ENCODE measurements at places on chromosomes 1 and 21.

GRCh38 chr1:196142111-196142640, 466.1 kb downstream of the KCNT2 start:
- DNase-seq, result no peak

- no peak for DNase-seq
These were observed 2.3 kb downstream of the PBXIP1 start for GRCh38 chr1:154953611-154954038.

DNA sequence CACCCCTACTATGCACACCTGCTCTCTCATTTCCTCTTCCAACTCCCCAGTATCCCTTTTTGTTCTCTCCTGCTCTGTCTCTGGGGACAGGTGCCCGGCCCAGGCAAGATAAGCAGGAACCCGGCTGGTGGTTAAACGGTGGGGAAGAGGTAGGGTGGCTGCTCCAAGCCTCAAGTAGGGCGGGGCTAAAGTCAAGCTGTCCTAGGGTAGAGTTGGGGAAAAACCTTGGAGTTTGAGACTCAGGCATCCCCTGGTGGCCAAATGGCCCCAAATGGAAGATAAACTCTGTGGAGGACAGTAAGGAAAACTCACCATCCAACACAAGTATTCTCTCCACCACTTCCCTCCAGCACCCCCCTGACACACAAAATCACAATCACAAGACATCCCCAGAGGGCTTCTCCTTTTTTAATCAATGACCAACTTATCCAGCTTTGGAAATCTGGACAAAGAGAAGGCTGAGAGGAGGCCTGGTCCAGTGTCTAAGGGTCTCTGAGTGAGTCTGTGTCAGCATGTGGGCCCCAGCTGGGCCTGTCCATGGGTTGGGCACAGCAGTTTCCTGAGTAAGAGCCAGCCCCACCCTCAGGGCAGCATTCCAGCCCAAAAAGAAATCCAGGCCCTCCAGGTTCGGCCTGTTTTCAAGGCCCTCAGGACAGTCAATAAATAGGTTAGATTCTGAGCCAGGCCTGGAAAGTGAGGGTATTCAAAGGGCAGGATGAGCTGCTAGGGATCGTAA, 9.8 kb downstream of the POMGNT1 start:
- DNase-seq, result no peak

- no peak for DNase-seq
These were observed 40.7 kb upstream of the TENT5C start for GRCh38 chr1:117565076-117565556.

DNA sequence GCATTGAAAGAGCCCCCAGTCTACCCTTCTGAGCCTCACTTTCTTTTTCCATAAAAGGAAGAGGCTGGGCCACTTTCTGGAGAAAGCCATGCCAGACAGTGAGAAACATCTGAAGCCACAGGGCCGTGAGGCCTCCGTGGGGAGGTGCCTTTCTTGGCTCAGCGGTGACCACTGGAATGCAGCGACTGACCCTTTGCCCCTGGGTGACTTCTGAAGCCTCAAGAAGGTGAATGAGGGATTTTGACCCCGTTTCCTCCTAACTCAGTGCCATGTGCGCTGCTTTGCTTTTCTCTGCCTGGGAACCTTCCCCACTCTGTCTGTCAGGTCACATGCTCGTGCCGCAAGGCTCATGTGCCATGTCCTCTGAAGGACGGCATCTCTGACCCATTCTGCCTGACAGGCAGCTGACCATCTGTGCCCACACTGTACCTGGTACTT, 44.7 kb upstream of the A3GALT2 start:
- DNase-seq, result peak; percentile 47

GRCh38 chr1:247487057-247487456, 29.2 kb upstream of the OR2B11 start:
- DNase-seq, result peak; percentile 75

DNA sequence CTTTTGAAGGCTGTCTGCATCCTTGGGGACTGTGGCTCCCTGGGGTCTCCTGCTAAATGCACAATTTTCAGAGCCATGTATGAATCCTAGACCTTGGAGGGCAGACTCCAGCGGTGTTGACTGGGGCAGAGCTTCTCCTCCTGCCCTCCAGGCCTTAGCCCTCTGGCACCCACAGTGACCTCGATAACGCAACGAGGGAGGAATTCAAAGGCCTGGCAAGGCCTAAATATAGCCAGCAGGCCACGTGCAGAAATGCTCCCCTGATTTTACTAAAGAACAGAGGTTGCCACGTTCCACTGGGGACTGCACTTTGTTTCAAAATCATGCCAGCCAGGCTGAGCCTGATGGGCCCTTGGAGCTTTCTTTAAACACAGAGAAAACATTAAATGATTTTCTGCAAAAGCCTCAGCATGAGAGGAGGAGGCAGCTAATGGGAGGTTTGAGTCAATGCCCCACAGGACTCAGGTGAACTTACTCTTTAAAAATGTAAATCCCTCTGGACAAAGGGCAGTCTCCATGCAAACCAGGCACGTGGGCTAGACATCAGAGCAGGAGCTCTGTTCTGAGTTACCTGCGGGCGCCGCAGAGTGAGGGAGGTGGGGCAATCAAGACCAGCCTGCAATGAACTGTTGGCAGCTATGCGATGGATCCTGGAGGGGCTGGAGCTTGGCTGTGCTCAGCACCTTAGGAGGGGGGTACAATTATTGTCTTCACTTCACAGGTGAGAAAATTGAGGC, 28.0 kb downstream of the GRIK3 start:
- DNase-seq, result no peak

DNA sequence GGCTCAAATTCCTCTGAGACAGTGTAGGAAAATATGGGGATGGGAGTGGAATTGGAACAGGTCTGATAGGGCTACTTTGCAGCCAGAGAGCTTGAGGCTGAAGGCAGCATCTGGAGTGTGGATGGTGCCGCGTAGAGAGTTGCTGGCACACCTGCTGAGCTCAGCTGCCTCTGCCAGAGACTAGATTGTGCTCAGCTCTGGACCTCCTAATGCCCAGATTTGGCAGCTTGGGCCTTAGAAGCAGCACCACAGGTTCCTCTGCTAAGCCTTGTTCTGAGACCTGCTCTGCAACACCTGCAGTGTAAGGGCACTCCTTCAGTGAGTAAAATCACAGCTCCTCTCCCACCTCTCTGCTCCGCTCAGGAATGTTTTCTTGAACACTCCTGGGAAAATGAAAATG, 23.3 kb downstream of the ACOT11 start:
- no peak for DNase-seq

- DNase-seq, result peak; percentile 74
These were observed 24.4 kb upstream of the TARBP1 start for GRCh38 chr1:234503193-234504050.

GRCh38 chr1:42732126-42732680, 7.8 kb downstream of the CLDN19 start:
- DNase-seq, result no peak

DNA sequence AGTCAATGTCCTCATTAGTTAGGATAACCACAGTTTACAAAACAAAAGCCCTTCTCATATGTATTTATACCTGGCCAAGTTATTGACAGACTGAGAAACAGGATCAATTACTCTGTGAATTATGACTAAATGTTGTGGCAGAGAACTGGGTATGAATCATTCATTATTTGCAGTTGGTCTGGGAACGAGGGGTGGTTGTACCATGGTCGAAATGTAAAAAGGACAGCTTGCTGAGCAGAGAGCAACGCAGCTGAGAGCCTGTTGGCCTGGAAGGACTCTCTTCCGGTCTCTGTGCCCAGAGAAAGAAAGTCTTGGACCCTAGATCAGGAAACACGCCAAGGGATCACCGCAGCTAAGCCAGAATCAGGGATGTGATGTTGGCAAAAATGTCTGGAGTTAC, 169.6 kb downstream of the DISC1 start:
- no peak for DNase-seq

DNA sequence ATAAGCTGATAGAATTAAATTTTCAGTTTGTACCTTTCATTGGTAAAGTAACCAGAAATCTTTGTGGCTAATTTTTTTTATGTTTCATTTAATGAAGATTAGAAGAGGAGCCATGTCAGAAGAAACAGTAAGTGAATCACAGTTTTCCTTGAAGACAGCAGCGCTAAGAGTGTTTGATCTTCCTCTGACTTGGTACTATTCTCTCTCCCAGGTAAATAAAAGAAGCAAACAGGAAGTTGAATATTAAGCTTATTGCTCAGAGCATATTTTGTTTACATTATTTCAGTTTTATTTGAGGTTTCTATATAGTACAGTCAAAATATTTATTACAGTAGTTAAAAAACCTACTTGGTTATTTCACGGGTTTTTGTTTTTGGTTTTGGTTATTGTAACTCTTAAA, 3.7 kb downstream of the MIGA1 start:
- DNase-seq, result no peak

DNA sequence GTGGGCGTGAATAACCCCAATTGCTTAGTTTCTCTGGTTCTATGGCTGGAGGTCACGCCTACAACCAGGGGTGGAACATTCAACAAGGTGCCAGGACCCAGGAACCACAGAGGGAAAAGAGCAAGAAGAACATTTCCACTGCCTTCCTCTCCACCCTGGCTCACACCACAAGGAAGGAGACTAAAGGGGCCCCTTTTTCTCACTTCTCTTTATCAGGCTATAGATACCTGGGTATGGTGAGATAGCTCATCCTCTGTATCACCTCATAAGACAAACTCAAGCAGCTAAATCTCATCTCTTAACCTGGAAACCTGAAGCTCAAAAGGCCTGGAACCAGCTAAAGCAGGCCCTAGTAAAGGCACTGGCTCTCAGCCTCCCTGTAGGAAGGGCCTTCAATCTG, 438.8 kb upstream of the OLFM3 start:
- DNase-seq, result no peak

DNA sequence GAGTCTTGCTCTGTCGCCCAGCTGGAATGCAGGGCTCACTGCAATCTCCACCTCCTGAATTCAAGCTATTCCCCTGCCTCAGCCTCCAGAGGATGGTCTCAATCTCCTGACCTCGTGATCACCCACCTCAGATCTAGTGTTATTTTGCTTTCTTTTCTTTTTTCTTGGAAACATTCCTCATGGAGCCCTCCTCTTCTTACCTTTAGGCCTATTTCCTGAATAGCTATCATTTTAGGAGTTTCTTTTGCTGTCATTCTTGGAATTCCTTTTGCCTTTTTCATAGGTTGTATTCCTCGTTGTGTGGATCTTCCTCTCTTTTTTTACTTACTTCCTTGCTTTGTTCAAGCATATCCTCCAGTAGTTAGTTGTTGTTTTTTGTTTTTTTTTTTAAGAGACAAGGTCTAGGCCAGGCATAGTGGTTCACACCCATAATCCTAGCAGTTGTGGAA, 173.8 kb downstream of the RASAL2 start:
- no peak for DNase-seq

GRCh38 chr21:37516998-37517397, 150.4 kb downstream of the DYRK1A start:
- DNase-seq, result no peak

GRCh38 chr1:29584776-29585175, 348.5 kb downstream of the PTPRU start:
- no peak for DNase-seq

DNA sequence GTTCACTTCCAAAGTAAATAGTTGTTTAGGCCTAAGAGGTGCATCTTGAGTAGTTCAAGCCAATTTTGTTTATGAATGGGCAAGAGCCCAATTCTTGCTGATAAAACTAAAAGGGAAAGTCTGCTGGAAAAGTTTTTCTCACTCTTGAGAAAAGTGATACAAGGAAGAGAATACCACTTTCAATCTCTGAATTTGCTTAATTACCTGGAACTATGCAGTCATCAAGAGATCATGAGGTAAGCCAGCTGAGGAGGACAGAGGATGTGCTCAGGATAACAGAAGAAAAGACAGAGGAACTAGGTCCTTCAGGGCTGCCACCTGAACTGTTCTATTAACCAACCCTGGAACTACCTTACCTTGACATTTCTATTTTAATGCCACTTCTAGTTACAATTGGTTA, 42.2 kb downstream of the ILDR2 start:
- DNase-seq, result no peak

- no peak for DNase-seq
These were observed 22.6 kb upstream of the RAB3GAP2 start for GRCh38 chr1:220294846-220295301.

DNA sequence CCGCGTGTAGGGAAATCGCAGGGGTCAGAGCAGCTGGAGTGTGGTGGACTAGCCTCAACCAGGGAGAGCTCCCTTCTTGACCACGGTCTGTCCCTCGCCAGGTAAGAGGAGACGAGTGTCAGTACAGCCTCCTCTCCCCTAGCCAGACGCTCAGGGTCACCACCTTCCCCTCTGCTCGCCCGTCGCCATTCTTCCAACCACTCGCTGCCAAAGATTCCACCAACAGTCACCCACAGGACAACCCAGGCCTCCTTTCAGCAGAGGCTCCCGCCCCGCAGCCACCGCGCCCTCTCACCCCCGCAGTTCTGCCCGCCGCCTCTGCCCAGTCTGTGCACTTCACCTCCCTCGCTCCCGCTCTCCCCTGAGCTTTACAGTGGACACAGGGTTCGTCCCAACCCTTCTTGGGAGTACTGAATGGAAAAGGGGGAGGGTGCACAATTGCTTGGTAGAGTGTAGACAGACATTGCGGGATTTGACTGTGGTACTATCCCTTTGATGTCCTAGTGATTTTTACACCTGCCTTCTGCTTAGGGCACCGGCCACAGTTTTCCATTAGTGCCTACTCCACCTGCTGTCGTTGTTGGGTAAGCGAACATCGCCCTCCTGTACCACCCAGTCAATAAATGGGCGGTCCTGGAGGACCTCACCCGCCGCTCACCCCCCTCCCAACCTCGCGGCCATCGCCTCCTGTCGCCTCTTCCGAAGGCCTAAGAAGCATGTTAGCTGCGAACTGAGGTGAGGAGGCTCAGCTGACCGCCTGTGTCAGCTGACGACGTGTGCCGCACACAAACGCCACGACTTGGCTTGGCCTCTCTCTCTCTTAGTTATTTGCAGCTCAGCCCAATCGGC, 9.2 kb upstream of the NBPF11 start:
- peak; percentile 36 for DNase-seq

- no peak for DNase-seq
These were observed 27.8 kb upstream of the LYPD8 start for GRCh38 chr1:248783367-248783766.

GRCh38 chr1:5620997-5621396, 371.2 kb downstream of the NPHP4 start:
- peak; percentile 54 for DNase-seq

DNA sequence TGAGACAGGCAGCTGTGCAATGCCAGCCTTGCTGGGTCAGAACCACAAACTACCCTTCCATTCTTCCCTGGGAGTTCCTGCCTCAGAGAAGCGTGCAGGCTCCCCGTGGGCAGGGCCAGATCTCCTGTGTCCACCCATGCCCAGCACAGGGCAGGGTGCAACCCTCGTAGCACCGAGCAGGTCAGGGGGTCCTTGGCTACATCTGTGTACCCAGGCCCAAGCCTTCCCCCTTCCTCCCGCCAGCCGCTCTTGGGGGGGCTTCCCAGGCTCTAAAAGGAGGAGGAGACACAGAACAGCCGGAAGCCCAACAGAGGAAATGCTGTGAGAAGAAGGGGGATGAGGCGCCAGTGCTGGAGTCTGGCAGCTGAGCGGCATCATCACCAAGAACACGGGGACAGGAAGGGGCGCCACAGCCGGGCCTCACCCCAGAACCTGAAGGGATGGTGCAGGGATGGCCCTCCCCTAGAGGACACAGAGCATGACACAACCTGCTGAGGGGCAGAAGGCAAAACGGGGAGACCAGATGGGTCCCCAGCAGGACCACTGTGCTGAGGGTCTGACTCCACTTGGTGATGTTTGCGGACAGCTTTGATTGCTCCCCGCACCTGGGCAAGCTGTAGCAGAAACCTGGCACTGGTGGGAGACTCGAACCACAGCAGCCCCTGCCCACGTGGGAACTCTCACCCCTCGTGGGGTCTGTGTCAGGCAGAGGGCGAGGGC, 233.2 kb downstream of the NPHP4 start:
- no peak for DNase-seq

GRCh38 chr1:153963850-153964331, 554 bp upstream of the SLC39A1 start:
- peak; percentile 88 for DNase-seq
